NCI-H774 (cell line): ENCODE measurements at places on chromosomes 5 and 9.

GRCh38 chr9:74672237-74672636, 175.1 kb downstream of the RORB start:
- no peak for DNase-seq

DNA sequence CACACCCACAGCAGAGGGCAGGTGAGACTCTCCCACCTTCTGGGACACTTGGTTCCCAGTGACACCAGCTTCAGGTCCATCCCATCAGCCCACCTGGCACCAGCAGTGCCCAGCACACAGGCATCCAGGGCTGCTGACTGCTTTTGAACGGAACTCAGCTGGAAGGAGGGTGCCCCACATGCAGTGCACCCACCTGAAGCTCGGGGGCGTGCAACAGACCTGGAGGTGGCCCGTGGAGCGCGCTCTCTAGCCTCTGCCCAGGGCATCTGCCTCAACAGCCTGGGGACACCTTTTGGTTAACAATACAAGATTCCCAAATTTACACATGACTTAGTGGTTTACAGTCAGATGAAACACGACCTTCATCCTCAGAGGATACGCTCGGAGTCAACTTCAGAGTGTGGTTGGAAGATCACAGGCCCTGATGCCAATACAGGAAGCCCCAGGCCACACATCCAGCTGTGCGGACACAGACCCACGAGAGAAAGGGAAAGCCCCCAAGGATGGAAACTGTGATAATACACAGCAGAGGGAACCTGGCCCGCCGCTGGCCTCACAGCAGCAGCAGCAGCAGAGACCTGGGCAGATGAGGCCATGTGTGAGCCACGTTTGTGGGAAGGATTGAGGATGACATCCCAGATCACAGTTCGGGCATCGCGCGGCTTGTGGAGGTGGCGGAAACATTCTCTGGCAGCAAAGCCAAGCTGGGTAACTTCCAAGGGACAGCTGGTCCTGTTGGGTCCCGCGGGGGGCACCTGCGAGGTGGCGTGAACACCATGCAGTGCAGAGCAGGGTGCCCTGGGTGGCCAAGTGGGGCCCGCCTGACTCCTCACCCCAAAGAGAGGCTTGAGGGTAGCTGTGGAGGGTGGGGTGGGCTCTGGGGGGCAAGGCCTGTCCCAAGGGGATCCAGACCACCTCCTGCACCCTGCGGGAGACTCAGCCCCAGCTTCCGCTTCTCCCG, 64.0 kb downstream of the SECISBP2 start:
- DNase-seq = no peak

DNA sequence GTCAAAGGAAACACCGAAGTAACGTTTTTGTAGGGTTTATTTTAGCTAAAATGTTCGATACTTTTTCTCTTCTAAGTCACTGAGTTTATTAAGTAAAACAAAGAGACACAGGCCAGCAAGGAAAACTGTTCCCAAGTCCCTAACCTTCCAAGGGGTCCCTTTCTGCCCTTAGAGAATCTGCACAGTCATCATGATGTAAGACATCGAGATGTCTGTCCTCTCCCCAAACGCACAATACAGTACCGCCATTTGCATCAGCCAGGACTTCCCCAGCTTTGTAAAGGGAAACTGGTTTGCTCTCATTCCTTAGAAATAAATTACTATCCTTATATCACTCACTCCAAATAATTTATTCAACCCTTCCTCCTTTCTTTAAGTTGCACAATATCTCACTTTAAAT, 89.3 kb downstream of the MARCHF11 start:
- no peak for DNase-seq

GRCh38 chr5:96037128-96037527, 75.5 kb upstream of the ELL2 start:
- DNase-seq = no peak

DNA sequence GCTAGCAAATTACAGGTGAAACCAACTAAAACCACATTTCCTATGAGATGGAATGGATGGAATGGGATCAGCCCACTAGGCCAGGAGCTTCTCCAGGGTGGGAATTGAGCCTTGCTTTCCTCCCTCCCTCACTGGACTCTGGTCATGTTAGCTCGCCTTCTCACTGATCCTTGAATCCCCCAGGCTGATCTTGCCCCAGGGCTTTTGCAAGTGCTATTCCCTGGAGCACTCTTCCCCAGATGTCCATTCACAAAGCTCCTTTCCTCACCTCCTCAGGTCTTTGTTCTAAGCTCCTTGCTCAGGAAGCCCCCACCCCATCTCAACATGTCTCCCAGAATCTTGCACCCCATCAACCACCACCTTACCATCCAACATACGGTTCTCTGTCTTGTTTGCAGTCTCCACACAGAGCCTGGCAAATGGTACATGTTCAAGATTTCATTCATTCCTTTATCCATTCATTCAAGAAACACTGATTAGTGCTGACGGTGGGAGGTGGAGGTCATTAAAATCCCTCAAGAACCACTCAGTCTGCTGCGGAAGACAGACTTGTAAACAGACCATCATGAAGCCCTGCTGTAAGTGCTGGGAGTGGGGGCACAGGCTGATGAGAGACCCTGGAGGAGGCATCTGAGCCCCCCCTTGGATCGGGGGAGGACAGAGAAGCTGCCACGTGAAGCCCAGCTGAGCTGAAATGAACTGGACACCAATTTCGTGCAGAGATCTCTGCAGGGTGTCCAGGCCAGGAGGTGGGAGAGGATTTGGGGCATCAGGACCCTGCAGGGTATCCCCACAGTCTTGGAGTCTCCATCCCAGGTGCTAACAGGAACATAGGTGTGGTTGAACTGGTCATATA, 141.7 kb downstream of the BARX1 start:
- no peak for DNase-seq
